ENCODE measurements at places on chromosomes 2 and 18. TPM values are rescaled to one million over a fixed set of nuclear protein-coding genes. Genes with fewer than 3 reads are reported as not detected.

The CCDC74A gene
- 0.27 TPM for total RNA-seq

The CFAP210 gene
- not detected for total RNA-seq

The RTP5 gene
- not detected for total RNA-seq

The ANKRD30BL gene
- not detected for total RNA-seq

The PRPF40A gene
- total RNA-seq, result 101 TPM

The FTCDNL1 gene
- total RNA-seq, result 2.0 TPM

The TMEM163 gene
- 1.0 TPM for total RNA-seq

The DDX1 gene
- total RNA-seq, result 102 TPM

The CFLAR gene
- 7.4 TPM for total RNA-seq

The TYMS gene
- total RNA-seq, result 59.2 TPM

The FEV gene
- total RNA-seq, result not detected

The FHOD3 gene
- 47.1 TPM for total RNA-seq

The TMEFF2 gene
- not detected for total RNA-seq

The LOXHD1 gene
- not detected for total RNA-seq

The CD207 gene
- total RNA-seq, result not detected

The MSTN gene
- 0.03 TPM for total RNA-seq

The SRD5A2 gene
- total RNA-seq, result not detected

The ANXA4 gene
- total RNA-seq, result 24.6 TPM

The ASTL gene
- total RNA-seq, result not detected

The RGPD3 gene
- total RNA-seq, result 0.03 TPM

The BARD1 gene
- total RNA-seq, result 25.9 TPM

The ESCO1 gene
- 12.0 TPM for total RNA-seq

The SERPINB10 gene
- total RNA-seq, result not detected

Data from HT1080 (cell line).